ENCODE measurements at places on chromosomes 4 and X.

DNA sequence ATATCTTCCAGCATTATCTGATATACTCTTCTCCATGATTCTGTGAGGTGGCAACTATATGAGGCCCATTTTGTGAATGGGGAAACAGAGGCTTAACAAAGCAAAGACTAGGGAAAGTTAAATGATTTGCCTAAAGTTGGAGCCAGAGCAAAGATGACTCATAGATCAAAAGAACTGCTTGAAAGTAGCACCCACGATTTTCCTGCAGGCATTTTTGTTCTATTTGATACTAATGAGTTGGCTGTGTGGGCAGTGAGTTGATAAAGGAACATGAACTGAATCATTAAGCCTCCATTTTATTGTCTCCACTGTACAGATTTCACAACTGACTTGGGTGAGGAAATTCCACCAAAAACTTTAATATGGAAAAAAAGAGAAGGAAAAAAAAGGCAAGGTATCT is 138.9 kb upstream of the IGFBP7 start:
- DNase-seq: peak; percentile 45

DNA sequence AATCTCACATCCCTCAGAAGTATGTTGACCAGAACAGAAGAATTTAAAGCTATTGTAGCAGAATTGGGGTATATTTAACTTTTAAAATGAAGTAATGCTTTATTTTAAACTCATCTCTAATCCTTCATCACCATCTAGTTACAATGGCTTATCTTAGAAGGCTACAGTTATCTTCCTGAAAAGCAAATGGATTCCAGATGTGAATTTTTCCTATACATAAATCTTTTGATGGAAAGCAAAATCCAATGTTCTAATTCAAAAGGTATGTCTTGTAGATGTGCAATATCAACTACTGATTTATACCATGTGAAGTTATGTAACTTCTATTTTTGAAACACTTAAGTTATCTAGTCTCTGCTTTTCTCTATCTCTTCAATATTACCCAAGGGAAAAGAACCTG is 47.6 kb downstream of the CCNG2 start:
- no peak for DNase-seq

DNA sequence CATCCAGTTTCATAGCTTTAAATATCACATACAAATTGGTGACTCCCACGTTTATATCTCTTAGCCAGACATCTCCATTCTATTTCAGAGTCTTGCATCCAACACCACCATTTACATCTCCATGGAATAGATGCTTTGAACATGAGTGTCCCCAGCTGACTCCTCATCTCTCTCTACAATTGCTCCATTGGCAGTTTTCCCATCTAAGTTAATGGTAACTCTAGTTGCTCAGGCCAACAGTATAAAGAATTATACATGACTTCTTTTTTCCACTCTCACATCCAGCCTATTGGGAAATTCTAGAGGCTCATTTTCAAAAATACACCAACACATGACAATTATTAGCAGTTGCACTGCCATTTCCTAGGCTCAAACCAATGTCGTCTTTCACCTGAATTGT is 388.2 kb downstream of the STIM2 start:
- DNase-seq: no peak

GRCh38 chr4:182486881-182487280 is 243.7 kb downstream of the TENM3 start:
- peak; percentile 6 for DNase-seq

GRCh38 chr4:19030048-19030447 is 1008.5 kb upstream of the LCORL start:
- peak; percentile 38 for DNase-seq

- DNase-seq: peak; percentile 29
Observed at GRCh38 chr4:162952232-162952631, 214.5 kb downstream of the NAF1 start.

- no peak for DNase-seq
Observed at GRCh38 chr4:98574816-98575215, 83.6 kb downstream of the TSPAN5 start.

GRCh38 chrX:49108641-49109040 is 14.9 kb downstream of the GPKOW start:
- no peak for DNase-seq

- peak; percentile 42 for DNase-seq
Observed at GRCh38 chr4:57943682-57944081, 833.5 kb upstream of the IGFBP7 start.

DNA sequence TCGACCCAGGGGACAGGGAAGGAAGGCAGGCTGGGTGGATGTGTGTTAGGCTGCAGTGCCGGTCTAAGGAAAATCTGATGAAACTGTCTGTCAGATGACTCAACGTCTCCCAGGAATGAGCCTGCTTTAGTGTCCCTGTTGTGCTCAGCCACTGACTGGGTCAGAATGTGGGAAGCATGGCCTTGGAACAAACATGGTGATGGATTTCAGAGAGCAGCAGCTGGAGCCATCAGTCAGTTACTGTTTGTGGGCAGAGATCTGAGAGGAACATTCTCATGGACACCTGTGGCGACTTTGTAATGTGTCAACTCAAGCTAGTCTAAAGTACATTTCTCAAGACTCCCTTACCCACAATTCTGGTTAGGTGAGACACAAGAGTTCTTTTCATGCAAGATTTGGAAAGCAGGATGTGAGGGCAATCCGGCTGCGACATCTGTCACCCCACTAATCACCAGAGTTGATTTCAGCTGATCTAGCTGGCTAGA is 63.2 kb downstream of the ANAPC10 start:
- DNase-seq: peak; percentile 87

DNA sequence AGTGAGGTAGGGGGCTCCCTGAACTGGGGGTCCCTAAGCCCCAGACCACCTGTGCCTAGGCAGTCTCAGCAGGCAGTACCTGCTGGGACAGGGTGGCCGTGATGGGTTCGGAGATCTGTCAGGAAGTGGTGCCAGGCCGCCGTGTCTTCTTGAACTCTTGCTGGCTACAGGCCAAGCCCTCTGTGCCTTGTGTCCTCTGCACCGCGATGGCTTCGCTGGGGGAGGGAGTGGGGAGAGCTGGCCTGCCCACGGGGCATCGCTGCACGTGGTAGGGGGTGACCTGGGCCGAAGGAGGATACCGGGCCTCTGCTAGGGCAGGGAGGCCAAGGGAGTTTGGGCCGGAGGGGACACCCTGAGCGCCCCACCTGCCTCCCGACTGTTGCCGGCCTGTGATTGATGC is 96.7 kb upstream of the NKX1-1 start:
- no peak for DNase-seq

GRCh38 chr4:77819404-77819842 is 255 bp upstream of the CNOT6L start:
- DNase-seq: peak; percentile 30

DNA sequence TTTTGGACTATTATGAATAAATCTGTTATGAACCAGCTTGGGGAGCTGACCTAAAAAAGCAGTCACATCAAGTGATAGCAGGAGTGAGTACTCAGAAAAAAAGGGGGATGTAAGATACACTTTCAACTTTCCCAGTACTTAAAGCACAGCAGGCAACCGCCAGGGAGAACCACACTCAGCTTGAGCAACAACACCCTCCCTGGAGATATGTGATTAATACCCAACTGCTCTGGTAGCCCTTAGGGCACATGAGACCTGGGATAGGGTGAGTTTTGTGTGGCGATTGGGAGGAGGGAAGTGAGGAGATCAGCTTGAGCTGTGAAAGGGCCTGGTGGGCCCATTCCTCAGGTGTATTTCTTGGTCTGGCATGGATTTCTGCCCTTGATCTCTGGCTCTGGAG is 220.3 kb upstream of the SFRP2 start:
- DNase-seq: no peak

DNA sequence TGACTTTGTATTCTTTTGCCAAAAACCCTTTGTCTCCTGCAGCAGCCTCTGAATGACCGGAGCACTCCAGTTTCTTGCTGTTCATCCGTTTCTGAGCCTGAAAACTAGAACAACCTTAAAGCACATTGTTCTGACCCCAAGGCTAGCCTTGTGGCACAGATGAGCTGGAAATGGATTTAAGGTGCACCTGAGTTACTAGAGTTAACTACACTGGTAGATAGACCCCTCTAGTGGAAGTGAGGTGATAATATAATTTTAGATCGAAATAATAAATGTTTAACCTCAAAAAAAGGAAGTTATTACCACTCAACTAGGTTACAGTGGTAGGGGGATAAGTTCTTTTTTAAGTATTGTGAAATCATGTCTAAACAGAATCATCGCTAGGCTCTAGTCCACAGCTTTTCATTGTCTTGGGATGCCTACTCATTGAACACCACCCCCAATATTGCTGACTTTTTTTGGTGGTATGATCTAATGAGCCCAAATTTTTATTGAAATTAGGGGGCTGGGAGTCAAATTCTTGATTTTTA is 2.7 kb downstream of the PLS3 start:
- no peak for DNase-seq

GRCh38 chrX:136055651-136056221 is 70.5 kb downstream of the SLC9A6 start:
- DNase-seq: peak; percentile 77

DNA sequence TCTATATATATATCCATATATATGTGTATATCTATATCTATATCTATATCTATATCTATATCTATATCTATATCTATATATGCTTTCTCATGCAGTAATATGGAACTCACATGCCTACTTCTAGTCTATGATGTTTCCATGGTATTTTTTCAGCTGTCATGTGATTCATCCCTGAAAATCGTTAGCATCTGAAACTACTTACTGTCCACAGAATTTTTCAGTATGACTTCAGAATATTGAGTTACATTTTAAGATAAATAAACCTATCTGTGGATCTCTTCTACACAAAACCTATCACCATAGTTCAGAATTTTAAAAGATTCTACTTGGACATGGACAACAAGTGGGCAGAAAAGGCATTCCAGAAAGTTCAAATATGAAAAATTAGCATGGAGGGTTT is 855.1 kb upstream of the INTU start:
- DNase-seq: peak; percentile 90

Measured in iris pigment epithelial cell (primary cell).